ENCODE measurements at places on chromosomes 7 and 10. TPM values are rescaled to one million over a fixed set of nuclear protein-coding genes. Genes with fewer than 3 reads are reported as not detected.

GRCh38 chr7:120979765-120980499, 8.6 kb upstream of the CPED1 start:
- no peak overlapping the region for H3K4me3 ChIP-seq
- H3K27me3 ChIP-seq, result no peaks in the 10 kb centered on the region
- peaks cover 5% of the 10 kb centered on the region for H3K36me3 ChIP-seq
- no peaks in the 10 kb centered on the region for H3K4me1 ChIP-seq
- H3K27ac ChIP-seq, result no peak overlapping the region

DNA sequence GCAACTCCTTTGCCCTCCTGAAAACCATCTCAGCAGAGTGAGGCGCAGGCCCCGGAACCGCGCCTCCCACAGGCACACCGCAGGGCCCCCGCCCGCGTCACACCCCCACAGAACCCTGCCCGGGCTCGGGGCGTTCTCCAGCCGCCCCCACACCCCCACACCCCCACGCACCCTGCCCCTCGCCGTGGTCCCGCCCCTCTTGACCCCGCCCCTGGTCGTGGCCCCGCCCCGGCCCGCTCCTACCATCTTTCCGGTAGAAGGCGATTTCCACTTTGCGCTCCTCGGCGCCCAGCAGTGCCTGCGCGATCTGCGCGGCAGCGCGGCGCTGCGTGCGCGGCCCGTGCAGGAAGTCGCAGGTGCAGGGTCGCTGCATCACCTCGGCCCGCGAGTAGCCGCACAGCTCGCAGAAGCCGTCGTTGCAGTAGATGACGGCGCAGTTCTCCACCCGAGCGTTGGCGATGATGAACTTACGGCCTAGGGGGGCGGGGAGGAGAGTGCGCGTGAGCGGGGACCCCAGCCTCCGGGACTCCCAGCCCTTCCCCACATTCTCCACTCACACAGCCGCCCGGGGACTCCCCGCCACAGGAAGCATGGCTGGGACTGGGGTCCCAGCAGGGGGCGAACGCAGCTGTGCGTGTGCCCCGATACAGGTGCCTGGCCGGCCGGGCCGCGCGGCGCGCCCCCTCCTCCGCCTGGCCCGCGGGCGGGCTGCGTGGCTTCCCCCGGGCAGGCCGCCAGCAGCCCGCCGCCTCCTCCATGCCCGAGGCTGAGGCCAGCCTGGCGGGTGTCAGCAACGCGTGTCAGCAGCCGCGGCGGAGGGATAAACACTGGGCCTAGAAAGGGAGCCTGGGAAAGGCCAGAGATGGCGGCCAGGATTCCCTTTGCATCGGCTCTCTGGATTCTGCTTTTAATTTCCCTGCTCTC, 3.4 kb downstream of the KCNH2 start:
- no peak overlapping the region for H3K27ac ChIP-seq
- H3K27me3 ChIP-seq, result no peaks in the 10 kb centered on the region
- H3K4me3 ChIP-seq, result peak overlapping the region; percentile 55

DNA sequence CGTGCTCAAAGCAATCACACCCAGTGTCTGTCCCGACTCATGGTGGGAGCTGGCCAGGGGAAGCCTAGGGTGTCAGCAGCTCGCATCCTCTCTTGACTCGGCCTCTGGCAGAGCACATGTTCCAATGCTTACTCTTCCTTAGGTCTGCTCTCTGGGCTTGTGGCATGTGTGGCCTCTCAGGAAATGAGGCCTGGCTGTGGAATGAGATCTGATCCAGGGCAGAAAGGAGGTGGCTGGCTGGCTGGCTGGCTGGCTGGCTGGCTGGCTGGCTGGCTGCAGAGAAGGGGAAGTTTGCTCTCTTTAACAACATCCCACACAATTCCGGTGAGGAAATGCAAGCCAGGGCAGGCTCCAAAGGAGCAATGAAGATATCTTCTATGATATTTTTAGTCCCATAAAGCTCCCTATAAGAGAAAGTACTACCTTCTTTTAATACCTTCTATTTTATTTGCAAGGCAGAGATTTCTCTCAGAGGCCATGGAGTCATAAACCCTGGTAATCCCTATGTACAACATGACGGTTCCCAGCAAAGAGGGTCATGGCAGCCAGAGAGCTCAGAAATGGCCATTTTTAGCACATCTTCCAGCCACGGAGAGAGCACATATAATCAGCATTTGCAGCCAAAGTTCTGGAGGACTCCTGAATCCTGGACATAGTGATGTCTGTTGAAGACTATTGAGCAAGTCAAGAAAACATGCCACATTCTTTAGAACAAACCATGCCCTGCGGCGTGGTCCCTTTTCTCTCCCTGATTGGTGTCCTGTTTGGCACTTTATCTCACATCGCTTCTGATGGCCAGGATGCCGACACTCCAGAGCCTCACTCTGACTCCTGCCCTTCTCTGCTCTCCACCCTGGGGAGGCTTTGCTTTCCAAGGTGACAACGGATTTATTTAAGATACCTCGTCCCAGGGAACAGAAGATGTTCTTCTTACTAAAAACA, 153.7 kb downstream of the FANK1 start:
- no peaks in the 10 kb centered on the region for H3K27me3 ChIP-seq
- no peak overlapping the region for H3K4me3 ChIP-seq
- no peak overlapping the region for H3K27ac ChIP-seq
- no peaks in the 10 kb centered on the region for H3K36me3 ChIP-seq
- no peak for DNase-seq
- no peaks in the 10 kb centered on the region for H3K4me1 ChIP-seq

DNA sequence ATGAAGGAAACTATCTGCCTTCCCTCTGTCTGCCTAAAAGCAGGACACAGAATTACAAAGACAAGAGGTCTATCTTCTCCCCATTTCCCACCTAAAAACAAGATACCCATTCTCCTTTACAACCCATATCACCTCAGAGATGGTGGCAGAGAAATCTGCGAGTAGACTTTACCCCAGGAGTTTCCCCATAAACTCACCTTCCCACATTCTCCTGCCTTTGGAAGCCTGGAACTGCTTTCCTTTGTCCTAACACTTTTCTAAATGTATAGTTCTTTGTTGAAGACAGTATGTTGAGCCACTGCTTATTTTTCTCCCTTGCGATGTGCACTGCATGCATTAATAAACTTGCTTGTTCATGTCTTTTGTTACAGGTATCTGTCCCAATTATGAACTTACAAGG, 8.0 kb downstream of the SHTN1 start:
- no peak overlapping the region for H3K4me3 ChIP-seq
- H3K27me3 ChIP-seq, result no peaks in the 10 kb centered on the region
- no peaks in the 10 kb centered on the region for H3K36me3 ChIP-seq
- peaks cover 38% of the 10 kb centered on the region for H3K4me1 ChIP-seq

CCDC71L gene
- 14.1 TPM for total RNA-seq

Data from A673 (cell line).